ENCODE measurements at places on chromosomes 5 and 9. TPM values are rescaled to one million over a fixed set of nuclear protein-coding genes. Genes with fewer than 3 reads are reported as not detected.

CD274 gene
- 12.8 TPM for total RNA-seq

RFESD gene
- total RNA-seq, result 4.3 TPM

ISL1 gene
- total RNA-seq, result not detected

PCDHB9 gene
- total RNA-seq, result 1.9 TPM

HACD4 gene
- 0.62 TPM for total RNA-seq

NUTM2G gene
- not detected for total RNA-seq

MEF2C gene
- total RNA-seq, result 74.9 TPM

LRRC19 gene
- not detected for total RNA-seq

CCNI2 gene
- total RNA-seq, result not detected

TMEM174 gene
- total RNA-seq, result not detected

LECT2 gene
- not detected for total RNA-seq

- no peak for DNase-seq
- H3K4me1 ChIP-seq, result no peaks in the 10 kb centered on the region
- H3K27me3 ChIP-seq, result no peaks in the 10 kb centered on the region
- no peaks in the 10 kb centered on the region for H3K36me3 ChIP-seq
- no peak overlapping the region for H3K4me3 ChIP-seq
Observed at GRCh38 chr5:133843911-133844310, 124.5 kb downstream of the C5orf15 start.

DNA sequence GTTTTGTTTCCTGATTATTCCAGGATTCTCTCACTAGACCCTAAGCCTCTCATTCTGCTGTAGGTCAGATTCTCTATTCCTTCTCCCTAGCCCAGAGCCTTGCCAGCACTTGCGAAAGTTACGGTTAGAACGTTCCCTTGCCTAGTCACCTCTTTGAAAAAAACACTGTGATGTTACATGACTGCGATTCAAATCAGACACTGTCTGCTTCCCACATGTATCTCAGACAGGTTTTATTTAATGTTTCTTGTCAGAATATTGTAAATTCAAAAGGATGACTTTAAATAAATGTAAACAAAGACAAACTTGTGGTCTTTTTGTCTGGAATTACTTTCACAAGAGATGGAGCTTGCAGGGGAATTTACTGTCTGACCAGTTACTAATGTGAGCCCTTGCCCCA is 116.5 kb upstream of the OTULINL start:
- no peak overlapping the region for H3K4me3 ChIP-seq
- H3K4me1 ChIP-seq, result no peaks in the 10 kb centered on the region
- no peak for DNase-seq
- peak overlapping the region; percentile 71 for H3K27ac ChIP-seq

DNA sequence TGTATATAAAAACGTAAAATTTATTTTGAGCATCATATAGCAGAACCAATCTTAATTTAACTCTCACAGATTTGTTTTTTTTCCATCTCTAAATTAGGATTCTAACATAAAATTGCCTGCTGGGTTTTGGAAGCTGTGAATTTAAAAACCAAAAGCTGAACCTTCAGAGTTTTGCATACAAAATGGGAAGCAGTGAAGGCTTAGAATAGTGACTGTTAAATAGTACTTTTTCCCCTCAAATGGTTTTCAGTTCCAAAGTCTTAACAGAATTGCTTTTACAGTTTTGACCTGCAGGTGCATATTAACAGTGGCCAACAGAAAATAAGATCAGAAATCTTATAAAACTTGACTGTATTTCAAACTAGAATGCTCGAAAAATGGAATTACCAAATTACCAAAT is 55.1 kb upstream of the LVRN start:
- no peak overlapping the region for H3K27ac ChIP-seq
- H3K4me1 ChIP-seq, result no peaks in the 10 kb centered on the region
- no peak for DNase-seq

DNA sequence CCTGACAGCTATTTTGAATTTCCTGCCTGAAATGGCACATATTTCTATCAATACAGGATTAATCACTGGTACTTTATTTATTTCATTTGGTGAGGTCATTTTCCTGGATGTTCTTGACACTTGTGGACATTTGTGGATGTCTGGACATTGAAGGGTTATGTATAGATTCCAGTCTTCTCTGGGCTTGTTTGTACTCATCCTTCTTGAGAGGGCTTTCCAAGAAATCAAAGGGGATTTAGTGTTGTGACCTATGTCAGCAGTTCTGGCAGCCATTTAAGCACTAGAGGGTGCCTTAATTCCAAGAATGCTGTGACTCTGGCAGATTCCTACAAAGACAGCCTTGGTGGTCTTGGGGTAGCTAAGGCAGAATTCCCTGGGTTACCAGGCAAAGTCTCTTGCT is 259.7 kb downstream of the CSNK1G3 start:
- DNase-seq, result no peak
- H3K27me3 ChIP-seq, result no peaks in the 10 kb centered on the region
- no peak overlapping the region for H3K4me3 ChIP-seq
- H3K4me1 ChIP-seq, result no peaks in the 10 kb centered on the region
- no peaks in the 10 kb centered on the region for H3K36me3 ChIP-seq
- no peak overlapping the region for H3K27ac ChIP-seq

DNA sequence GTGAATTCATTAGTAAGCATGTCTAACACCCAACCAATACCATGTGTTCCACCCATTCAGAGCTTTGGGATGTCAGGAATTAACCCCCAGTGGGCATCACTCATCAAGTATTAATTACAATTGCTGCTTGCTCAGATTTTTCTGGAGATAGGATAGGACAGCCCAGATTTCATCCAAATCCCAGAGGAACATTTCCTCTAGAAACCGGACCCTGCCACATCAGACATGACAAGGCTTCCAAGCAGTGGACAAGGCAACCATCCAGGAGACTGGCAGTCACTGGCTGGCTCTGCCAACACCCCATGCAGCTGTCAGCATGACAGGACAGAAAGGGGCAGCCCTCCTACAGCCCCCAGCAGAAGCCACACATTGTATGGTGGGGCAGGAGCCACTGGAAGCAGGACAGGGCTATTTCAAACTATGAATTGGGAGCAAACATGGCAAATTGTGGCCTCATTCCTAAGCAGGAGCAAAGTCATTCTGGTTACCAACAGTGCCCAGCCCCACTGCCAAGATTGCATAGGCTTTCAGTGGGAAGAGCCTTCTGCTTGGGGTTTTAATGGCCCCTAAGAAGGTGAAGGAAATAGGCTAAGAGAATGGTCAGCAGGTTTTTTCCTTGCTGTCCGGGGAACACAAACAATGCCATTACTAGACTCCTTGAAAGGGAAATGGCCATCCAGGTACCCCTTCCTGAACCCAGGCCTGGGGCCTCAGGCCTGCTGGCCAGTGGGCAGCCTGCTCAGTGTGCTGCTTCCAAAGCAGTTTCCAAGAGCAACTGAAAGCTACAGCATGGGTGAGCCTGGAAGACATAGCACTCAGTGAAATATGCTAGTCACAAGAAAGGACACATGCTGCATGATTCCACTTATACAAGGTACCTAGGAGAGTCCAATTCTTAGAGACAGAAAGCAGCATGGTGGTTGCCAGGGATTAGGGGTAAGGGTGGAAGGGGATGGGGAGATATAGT is 294.7 kb upstream of the SLC30A5 start:
- DNase-seq, result no peak
- no peaks in the 10 kb centered on the region for H3K4me1 ChIP-seq
- H3K4me3 ChIP-seq, result no peak overlapping the region

GRCh38 chr5:44199408-44199807 is 189.8 kb downstream of the FGF10 start:
- H3K27ac ChIP-seq, result no peak overlapping the region
- H3K4me3 ChIP-seq, result no peak overlapping the region
- DNase-seq, result no peak
- H3K36me3 ChIP-seq, result no peaks in the 10 kb centered on the region

DNA sequence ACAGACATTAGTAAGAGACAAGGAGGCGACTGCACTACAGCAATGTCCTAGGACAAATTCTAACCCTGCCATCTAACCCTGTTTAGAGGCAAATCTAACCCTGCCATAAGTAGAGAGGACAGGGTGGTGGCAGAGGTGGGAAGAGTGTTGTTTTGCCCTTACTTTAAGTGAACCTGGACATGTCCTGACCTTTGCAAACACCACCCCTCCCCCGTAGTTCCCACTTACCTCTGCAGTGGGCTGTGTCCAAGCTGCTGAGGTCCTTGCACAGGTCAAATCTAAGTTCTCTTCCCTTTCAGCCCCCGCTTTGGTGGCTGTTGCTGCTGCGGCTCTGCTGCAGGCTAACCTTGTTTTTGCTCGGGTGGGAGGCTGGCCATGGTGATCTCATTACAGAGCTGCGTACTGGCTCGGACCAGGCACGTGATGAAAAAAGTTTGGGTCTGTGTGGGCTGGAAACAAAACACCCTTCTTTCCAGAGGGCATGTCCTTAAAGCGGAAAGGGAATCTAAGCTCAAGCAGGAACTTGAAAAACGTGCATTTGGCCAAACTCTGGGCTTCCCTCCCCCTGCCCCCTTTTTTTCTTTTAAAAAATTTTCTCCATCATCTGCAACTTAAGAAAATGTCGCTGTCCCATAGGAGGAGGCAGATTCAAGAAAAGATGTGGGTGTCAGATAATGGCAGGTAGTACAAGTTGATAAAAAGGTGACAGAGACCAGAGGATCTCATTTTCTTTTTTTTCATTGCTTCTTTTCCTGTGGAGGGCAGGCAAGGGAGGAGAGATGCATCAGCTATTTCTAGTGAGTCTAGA is at the start of gene FAXDC2:
FAXDC2 (minus strand) TSS at position 349 of the 808 bp plus-strand sequence. CDS start 12,425 bp downstream, outside the sequence.
- peak within 1 kb of the TSS; percentile 92 for H3K27ac ChIP-seq
- H3K27me3 ChIP-seq, result no peaks in the 10 kb centered on the region
- peaks cover 27% of the 10 kb centered on the region for H3K4me1 ChIP-seq
- DNase-seq, result peak; percentile 87

DNA sequence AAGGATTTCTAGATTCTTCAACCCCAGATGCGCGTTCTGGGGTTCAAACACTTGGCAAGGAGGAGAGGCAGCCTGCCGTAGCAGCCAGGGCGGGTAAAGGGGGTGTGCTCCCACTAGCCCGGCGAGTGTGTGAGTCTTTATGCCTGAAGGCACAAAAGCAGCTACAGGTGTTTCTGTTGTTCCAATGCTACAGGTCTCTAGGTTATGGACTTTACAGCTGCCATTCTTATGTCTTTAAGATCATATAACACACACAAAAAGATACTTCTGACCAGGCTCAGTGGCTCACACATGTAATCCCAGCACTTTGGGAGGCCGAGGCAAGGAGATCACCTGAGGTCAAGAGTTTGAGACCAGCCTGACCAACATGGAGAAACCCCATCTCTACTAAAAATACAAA is 133.6 kb upstream of the RETREG1 start:
- no peak overlapping the region for H3K27ac ChIP-seq
- DNase-seq, result no peak
- no peaks in the 10 kb centered on the region for H3K27me3 ChIP-seq
- H3K36me3 ChIP-seq, result no peaks in the 10 kb centered on the region
- no peak overlapping the region for H3K4me3 ChIP-seq

GRCh38 chr9:126295082-126295477 is 31.5 kb upstream of the MVB12B start:
- H3K27ac ChIP-seq, result no peak overlapping the region
- no peaks in the 10 kb centered on the region for H3K4me1 ChIP-seq
- H3K4me3 ChIP-seq, result no peak overlapping the region
- H3K27me3 ChIP-seq, result peaks cover 14% of the 10 kb centered on the region
- no peak for DNase-seq

DNA sequence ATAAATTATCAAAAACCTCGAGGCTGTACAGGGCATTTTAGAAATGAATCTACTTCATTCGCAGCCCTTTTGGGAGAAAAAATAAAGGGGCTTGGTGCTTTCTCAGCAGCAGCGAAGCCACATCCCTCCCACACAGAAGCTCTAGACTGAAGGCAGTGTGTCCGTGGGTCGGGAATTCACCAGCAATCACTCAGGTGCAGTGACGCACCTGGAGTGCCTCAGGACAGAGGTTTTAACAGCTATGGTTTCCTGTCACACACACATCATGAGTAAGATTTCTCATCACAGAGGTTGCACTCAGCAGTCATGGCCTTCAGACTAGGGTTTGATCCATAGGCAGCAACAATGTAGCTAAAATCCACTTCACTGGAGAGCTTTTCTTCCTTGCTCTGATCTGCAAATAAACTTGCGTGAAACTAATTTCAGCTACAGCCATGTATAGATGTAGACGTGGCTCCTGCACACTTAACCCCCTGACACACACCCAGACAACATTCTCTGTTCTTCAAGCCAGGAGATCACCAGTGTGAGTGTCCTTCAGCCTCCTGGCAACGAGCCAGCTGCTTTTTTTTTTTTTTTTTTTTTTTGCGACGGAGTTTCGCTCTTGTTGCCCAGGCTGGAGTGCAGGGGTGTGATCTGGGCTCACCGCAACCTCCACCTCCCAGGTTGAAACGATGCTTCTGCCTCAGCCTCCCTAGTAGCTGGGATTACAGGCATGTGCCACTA is 34.8 kb downstream of the DYNC2I2 start:
- no peak overlapping the region for H3K27ac ChIP-seq
- no peak overlapping the region for H3K4me3 ChIP-seq
- peaks cover 48% of the 10 kb centered on the region for H3K36me3 ChIP-seq
- H3K4me1 ChIP-seq, result no peaks in the 10 kb centered on the region
- DNase-seq, result no peak
- no peaks in the 10 kb centered on the region for H3K27me3 ChIP-seq

- H3K4me1 ChIP-seq, result peaks cover 3% of the 10 kb centered on the region
- H3K27ac ChIP-seq, result no peak overlapping the region
- no peak for DNase-seq
- no peaks in the 10 kb centered on the region for H3K36me3 ChIP-seq
Observed at GRCh38 chr9:18947892-18948339, 85.1 kb downstream of the SAXO1 start.

DNA sequence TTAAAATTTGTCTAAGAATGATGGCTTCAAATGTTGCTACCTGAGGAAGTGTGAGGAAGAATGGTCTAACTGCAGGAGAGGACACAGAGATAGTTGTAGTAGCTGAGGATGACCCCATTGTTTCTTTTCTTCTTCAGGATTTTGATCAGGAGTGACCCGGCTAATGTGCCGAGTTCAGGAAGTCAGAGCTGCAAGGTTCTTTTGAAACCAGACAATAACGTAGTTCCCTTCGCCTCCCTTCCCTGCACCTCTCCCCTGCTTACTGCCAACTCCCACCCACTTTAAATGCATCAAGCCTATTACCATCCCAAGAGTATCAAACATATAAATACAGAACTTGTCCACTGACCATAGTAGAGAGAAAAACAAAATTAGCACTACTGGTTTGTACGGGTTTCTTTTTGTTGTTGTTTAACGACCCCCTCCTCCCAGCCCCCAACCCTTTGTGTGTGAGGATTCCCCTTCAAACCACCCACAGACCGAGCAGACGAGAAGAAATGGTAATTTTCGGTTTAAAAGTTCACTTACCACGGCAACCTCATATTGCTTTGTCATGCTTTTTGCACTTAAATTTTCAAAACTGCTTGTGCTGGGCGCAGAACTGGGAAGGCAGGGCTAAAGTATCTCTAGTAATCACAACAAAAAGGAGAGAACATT is 23.5 kb upstream of the ELAVL2 start:
- H3K36me3 ChIP-seq, result no peaks in the 10 kb centered on the region
- H3K4me3 ChIP-seq, result no peak overlapping the region
- no peaks in the 10 kb centered on the region for H3K4me1 ChIP-seq
- H3K27me3 ChIP-seq, result peaks cover 59% of the 10 kb centered on the region
- DNase-seq, result no peak
- H3K27ac ChIP-seq, result no peak overlapping the region

All from heart right ventricle (tissue), 16 donors.